Left kidney (tissue), 8 donors: ENCODE measurements at places on chromosomes 11 and 22. TPM values are rescaled to one million over a fixed set of nuclear protein-coding genes. Genes with fewer than 3 reads are reported as not detected.

The MN1 gene
- 11.7 TPM for polyA plus RNA-seq

DNA sequence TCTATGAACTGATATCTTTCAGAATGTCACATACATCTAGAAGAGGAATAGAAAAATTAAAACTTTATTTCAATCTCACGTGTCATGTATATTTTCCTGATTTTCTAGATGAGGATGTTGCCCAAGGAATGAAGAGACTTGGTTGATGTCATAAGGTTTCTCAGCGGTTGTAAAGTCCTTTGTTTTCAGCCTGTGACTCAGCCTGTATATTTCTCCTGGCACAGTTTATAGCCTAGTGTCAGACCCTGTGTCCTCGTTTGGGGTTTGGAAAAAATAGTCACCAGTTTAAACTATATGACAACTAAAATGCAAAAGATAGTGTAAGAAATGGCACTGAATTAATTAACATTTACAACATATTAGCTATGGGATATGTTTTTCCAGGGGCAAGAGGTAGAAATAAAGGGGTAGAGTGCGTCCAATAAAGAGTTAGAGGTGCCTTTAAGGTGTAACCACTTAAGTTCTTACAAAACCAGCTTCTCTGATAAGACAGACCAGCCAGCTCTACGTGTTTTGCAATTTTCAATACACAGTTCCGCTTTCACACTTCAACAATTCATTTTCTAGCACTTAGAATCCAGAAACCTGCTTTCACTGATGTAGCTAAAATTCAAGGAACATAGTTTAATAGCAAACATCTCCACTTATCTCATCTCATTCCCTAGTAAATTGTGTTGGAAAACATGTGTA is 1432.6 kb upstream of the TENM4 start:
- no peak for DNase-seq

DNA sequence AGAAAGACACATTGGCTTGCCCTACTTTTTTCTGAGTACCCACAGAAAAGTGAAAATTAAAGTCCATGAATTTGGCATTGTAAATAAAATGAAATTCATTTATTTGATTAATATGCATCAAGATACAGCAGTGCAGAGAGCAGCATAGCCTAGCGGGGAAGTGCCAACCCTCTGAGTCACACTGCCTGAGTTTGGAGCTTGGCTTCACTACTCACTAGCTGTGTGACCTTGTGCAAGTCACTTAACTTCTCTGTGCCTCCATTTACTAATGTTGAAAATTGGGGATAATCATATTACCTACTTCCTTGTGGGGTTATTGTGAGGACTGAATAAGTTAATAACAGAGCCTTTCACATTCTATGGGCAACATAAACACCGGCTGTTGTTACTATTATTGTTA is 111.5 kb upstream of the CSNK2A3 start:
- no peak for DNase-seq

DNA sequence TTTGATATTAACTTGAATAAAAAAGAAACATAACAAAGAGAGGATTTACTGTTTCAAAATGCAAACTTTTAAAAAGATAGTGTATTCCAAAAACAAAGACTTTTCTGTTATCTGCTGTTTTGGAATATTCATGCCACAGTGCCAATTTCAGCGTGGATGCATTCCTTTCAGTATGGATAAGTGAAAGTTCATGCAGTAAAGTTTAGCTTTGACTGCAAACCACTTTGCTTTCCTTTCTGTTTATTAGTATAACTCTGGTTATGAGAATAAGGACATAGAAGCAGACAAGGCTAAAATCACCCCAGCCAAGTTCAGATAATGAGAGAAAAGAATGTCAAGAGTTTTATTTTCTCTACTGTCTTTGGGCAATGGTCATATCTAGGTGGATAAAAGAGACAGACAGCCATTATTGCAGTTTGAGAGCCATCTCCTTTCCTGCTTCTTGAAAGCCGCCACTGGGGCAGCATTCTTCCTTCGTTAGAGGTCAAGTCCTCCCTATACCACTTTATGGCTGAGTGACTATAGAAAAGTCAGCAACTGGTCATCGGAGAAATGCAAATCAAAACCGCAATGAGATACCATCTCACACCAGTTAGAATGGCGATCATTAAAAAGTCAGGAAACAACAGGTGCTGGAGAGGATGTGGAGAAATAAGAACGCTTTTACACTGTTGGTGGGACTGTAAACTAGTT is 82.4 kb upstream of the BLID start:
- DNase-seq, result no peak

GRCh38 chr11:129214710-129215295 is 22.7 kb upstream of the ARHGAP32 start:
- no peak for DNase-seq

DNA sequence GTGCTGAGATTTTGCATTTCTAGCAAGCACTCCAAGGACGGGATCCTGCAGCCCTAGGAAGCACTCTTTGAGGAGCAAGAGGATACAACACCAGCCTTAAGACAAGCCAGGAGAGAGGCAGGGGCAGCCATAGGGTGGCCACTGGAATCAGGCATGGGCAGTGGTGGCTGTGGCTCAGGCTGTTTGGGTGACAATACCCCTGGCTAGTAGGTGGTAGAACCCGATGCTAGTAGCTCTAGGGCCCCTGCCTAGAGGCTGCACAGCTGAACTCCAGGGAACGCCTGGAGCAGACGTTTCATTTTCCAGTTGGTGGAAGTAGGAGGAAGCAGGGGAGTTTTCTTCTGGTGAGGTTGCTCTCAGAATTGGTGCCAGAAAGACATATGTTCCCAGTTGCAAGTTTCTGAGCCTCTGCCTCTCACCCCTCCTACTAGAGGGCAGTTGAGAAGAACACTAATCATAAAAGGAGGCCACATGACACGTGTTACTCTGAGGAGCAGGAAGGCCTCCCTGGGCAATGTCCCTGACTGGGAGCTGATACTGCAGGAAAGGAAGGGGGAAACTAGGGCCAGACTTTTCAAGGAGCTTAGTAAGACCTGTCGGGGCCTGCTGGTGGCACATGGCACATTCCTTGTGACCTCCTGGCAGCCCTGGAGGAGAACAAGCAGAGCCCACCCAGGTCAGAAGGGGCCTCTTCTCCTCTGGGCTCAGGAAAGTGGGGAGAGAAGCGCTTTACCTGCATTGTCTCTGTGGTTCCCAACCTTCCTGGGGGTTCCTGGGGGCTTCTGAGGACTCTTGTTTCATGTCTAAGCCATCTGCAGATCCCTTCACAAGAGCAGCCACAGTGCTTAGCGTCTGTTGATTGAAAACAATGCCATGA is 56.6 kb upstream of the DRD2 start:
- DNase-seq, result peak; percentile 21

- DNase-seq, result no peak
Observed at GRCh38 chr22:28075358-28075981, 156.4 kb upstream of the PITPNB start.

The IRAG1 gene
- 12.0 TPM for polyA plus RNA-seq

GRCh38 chr22:45743687-45744086 is 72.1 kb downstream of the ATXN10 start:
- no peak for DNase-seq

- no peak for DNase-seq
Observed at GRCh38 chr11:112513417-112513816, 252.8 kb upstream of the PLET1 start.

DNA sequence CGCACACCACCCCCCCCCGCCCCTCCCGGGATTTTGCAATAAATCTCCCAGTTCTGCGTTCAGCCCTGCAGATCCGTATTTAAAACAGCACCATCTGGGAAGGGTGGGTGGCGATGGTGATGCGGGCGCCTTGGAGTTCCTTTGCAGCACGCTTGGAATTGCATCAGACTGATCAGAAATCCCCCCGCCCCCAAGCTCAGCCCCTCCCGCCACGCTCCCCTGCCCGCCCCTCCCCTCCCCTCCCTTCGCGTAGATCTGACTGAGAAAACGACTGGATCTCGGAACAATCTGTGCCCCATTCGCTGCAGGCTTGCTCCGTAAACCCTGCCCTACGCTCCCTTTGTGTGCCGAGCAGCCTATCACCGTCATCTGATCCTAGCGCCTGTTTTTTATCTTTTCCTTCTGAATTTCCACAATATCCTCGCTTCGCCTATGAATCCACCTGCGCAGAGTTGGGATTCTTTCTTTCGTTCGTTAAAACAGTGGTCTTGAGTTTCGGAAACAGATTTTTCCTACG is 18.1 kb upstream of the BDNF start:
- no peak for DNase-seq

The FOLR2 gene
- polyA plus RNA-seq, result 8.7 TPM

DNA sequence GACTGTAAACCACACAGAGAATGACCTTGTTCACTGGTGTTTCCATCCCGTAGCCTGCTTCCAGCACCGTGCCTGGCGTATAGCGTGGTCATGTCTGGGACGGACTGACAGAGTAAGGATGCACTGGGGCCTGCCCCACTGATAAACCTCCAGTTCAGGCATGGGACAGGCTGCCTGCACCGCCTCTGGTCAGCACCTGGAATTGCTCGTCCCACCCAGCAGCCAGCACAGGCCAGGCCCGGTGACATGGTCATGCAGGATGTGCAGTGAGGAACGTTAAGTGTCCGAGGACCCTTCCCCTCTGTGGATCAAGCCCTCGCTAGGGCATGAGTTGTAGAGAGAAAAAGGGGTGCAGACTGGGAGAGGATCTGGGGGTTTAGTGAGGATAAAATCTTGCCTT is 44.8 kb downstream of the LMO1 start:
- no peak for DNase-seq

The TTC36 gene
- 1.3 TPM for polyA plus RNA-seq

DNA sequence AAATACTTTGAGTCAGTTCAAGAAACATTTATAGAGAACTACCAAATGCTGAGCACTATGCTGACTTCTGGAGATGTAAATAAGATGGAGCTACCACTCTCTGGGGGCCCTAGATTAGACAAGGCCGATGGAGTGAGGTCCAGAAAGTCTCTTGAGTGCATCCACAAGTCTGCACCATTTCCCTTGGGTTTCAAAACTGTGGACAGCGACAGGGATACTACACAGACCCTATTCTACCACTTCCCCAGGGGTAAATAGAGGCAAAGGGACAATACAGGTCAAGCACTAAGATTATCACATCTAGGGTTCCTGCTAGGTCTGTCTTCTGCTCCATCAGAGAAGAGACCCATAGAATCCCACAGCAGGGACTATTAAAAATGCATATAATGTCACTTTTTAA is 183.2 kb downstream of the GRIA4 start:
- DNase-seq, result no peak

The SPDYC gene
- polyA plus RNA-seq, result not detected
